NCI-H774 (cell line): ENCODE measurements at places on chromosomes 7 and 10.

GRCh38 chr10:53463539-53463938, 691.0 kb upstream of the MBL2 start:
- no peak for DNase-seq

DNA sequence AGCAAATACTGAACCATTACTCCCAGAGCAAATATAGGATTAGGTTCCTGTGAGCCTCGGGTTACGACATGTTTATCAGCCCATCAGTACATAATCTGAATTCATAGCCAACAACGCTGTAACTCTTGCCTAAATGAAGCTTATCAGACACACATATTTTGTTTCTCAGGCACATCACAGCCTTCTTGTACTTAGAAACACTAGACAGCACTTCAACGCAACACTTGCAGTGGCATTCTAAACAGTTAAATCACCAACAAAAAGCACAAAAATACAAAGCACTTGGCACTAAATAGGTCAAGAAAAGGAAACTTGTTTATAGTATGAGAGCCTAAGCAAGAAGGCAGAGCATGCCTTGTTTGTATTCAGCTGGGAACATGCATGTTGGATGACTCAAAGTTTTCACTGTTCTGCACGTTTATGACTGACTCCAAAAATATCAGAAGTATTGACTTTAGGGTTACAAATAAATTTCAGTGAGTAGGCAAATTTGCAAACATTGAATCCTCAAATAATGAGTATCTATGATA, 75.0 kb downstream of the VPS50 start:
- DNase-seq, result no peak

DNA sequence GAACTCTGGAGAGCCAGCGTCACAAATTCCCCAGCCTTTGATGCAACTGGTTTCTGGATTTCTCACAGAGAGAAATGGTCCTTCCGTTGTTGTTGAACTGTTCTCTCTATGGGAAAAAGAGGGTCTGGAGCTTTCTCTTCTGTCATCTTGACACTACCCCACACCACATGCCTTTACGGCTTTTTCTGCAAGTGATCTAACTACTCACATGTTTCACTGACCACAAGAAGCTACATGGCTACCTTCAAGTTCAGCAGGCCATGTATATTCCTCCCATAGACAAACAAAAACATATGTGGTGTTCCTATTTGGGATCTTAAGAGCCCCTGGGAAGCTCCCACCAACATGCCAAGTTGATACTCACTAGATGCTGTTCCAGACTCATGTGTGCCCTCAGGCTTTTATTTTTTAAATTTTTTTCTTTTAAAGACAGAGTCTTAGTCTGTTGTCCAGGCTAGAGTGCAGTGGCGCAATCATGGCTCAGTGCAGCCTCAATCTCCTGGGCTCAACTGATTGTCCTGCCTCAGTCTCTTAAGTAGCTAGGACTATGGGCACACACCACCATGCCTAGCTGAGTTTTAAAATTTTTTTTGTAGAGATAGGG, 72.0 kb downstream of the RNF216 start:
- DNase-seq, result no peak

DNA sequence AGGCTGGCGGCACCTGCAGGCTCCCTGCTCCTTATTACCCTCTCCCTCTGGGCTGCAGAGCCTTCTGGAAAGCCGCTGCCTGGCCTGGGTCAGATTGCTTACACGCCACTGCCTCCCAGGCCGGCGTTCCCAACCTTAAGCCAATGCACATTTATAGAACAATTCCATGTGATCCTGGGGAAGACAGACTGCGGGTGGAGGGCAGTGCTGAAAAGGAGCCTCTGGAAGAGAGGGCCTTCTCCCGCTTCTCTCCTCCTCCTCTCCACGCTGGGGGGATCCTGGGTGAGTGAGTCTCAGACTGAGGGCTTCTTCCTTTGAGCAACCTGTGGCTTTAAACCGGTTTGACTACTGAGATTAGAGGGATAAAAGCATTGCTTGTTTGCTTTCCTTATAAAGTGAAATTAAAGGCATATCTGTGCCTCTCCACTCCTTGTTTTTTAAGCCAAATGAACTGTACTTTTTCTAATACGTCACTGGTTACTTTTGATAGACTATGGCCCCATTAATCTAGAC, 5.5 kb downstream of the TACC2 start:
- DNase-seq, result no peak

- DNase-seq, result no peak
Observed at GRCh38 chr10:7457478-7458316, 46.9 kb upstream of the SFMBT2 start.
